SJSA1 (cell line): ENCODE measurements at places on chromosomes 11 and 22. TPM values are rescaled to one million over a fixed set of nuclear protein-coding genes. Genes with fewer than 3 reads are reported as not detected.

- peak; percentile 97 for DNase-seq
Measured at GRCh38 chr11:69166218-69167115, 10.7 kb downstream of the SMIM38 start.

DNA sequence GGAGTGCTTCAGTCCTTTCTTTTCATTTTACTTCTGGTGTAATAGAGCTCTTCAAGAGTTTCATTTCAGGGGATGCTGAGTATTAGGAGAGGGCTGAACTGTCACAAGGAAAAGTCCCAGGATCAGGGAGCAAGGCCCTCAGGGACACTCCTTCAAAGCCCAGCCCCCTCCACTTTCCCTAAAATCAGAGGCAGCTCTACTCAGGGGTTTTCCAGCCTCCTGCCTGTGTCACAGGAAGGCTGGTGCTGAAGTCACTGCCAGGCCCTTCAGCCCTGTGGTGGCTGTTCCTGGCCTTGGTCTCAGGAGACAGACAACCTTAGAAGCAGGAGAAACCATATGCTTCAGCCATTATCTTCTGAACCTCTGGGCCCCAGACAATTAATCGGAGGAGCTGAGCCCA lies 36.4 kb upstream of the KIRREL3 start:
- DNase-seq = no peak

- DNase-seq = no peak
Measured at GRCh38 chr11:63763496-63764339, 4.9 kb downstream of the ZFTA start.

MUC15 gene
- not detected in 2 replicates for total RNA-seq

SEZ6L gene
- total RNA-seq = not detected in 2 replicates

DNA sequence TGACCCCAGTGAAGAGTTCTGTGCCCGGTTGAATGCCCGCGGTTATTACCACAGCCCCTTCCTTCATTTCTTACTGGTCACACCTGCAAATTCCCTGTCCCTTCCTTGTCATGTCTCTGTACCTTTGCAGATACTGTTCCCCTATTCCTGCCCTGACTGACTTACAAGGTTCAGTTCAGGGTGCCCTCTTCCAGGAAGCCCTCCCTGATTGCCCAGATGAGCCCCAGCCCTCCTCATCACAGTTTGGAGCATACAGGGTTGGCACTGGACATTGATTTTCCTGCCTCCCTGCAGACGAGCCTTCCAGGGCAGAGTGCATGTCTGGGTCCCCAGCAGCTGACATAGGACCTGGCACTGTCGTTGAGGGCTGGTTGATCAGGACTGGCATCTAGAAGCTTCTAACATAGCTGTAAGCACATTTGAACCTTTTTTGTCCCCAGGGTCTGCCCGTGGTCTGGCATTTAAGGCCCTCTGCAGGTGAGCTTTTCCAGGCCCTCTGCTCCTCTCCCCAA lies 70.4 kb upstream of the SHISAL1 start:
- DNase-seq = no peak

ZBED4 gene
- 9.8 and 11.7 TPM in 2 replicates for total RNA-seq

C22orf31 gene
- not detected in 2 replicates for total RNA-seq

C11orf65 gene
- total RNA-seq = 3.4 TPM in 1 of 2 replicates, not detected in the other

GRCh38 chr11:131546218-131546895 lies 175.9 kb downstream of the NTM start:
- DNase-seq = no peak

MISFA gene
- 0.32 and 0.91 TPM in 2 replicates for total RNA-seq

DNA sequence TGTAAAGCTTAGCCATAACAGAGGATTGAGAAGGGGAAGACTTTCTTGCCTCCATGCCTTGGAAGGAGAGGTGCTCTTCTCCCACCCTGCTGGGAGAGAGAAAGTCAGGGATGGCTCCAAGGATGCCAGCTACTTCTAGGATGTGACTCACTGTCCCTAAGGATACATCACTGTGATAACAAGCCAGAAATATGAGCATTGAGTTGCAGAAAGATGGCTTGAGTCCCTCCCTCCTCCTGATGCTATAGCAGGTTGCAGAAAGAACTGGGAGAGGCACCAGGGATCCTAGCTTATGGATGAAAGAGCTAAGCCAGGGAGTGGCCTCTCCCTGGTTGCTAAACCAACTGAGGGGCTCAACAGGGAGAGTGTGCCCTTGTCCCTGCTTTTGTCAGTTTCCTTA lies 27.8 kb upstream of the FJX1 start:
- no peak for DNase-seq

GRCh38 chr11:61265357-61265756 lies 24.4 kb downstream of the PGA5 start:
- no peak for DNase-seq

- DNase-seq = no peak
Measured at GRCh38 chr11:63999349-64000025, 13.2 kb downstream of the OTUB1 start.

OR51B4 gene
- total RNA-seq = not detected in 2 replicates

CASP5 gene
- not detected in 2 replicates for total RNA-seq

ESAM gene
- total RNA-seq = 0.18 TPM in 1 of 2 replicates, not detected in the other

DNA sequence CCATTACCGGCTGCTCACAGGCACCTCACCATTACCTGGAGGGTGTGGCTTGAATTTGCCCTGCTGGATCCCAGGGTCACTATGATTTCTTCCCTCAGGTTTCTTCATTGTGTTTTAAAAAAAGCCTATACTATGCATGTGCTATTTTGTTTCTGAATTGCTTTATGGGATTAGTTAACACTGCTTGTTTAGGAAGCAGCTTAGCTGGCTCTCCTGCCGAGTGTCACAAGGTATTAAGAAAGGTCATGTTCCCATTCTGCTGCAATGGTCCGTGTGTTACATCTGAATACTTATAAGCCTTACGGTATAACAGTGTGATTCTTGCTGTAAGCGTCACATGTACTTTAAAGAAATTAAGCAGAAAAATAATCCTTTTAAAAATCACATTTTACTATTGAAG lies 380.6 kb upstream of the B3GAT1 start:
- no peak for DNase-seq
